A172 (cell line): ENCODE measurements at places on chromosomes 1 and 21. TPM values are rescaled to one million over a fixed set of nuclear protein-coding genes. Genes with fewer than 3 reads are reported as not detected.
A peak's percentile ranks its signal among the peaks of the same experiment; 100 is the strongest.

- no peak for DNase-seq
Observed at GRCh38 chr1:77548285-77548684, 134.2 kb downstream of the ZZZ3 start.

DNA sequence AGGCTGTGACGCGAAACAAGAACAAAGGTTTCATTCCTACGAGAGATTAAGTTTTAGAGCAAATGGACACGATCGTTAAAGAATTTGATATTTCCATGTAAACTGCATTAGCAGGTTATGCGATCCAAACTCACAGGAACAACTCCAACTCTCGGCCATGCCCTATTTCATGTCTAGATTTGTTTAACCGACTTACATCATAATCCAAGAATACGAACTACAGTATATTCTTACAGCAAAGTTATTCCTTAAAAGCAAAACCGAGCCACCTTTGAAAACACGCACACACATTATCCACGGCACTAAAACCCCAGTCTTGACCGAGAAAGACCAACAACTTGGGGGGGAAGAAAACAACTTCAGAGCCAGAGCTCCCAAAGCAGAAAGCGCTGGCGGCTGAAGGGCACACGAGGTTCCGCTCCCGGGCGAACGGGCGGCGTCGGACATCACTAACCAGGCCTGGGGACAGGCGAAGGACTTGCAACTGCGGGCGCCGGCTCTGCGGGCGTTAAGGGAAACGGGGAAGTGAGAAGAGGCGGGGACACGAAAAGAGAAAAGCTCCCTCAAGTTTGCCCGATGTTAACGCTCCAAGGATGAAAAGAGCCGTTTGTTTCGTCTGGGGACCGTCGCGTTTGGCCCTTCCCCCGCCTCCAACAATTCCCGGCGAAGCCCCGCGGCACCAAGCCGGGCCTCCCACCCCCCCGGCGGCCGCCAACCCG, 690 bp downstream of the B3GALNT2 start:
- peak; percentile 40 for DNase-seq

GRCh38 chr1:151539321-151540020, 638 bp upstream of the TUFT1 start:
- DNase-seq = peak; percentile 100

MAN1C1 gene
- total RNA-seq = 0.67 and 1.5 TPM in 2 replicates
